ENCODE measurements at places on chromosomes 2 and 18. TPM values are rescaled to one million over a fixed set of nuclear protein-coding genes. Genes with fewer than 3 reads are reported as not detected.
A peak's percentile ranks its signal among the peaks of the same experiment; 100 is the strongest.

DNA sequence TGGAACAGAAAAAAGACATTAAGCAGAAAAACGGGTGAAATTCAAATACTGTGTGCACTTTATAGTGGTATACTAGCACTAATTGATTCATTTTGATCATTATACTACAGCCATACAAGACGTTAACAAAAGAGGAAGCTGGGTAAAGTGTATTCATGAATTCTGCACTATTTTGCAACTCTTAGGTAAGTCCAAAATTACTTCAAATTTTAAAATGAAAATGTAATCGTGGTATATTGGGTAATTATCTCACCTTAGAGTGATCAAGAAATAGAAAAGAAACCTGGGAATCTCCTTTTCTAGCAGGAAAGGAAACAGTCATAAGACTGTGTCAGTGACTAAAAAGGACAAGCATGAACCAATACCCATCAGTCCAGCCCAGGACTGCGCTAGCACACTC is 5.4 kb downstream of the TGFBRAP1 start:
- H3K4me1 ChIP-seq: no peaks in the 10 kb centered on the region
- no peak for DNase-seq
- H3K36me3 ChIP-seq: no peaks in the 10 kb centered on the region
- H3K4me3 ChIP-seq: no peak overlapping the region
- H3K27me3 ChIP-seq: no peaks in the 10 kb centered on the region

DNA sequence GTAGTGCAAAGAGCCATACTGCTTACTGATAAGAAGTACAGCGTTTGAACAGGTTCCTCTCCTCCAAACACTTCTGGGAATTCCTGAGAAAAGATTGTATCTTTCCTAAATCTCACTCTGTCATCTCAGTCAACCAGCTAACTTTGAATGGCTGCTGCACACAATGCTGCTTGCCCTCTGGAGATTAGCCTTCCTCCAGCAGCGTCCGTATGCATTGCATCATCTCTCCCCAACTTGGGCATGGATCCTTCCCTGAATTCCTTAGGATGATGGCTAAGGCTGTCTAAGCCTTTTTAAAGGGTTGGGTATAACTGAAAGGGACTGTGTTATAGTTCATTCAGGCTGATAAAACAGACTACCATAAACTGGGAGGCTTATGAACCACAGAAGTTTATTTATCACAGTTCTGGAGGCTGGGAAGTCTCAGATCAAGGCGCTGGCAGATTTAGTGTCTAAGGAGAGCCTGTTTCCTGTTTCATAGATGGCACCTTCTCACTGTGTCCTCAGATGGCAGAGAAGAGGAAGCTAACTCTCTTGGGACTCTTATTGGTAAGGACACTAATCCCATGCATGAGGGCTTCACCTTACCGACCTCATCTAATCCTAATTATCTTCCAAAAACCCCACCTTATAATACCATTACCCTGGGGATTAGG is 105.3 kb downstream of the PAX3 start:
- H3K36me3 ChIP-seq: no peaks in the 10 kb centered on the region
- no peak overlapping the region for H3K4me3 ChIP-seq
- no peaks in the 10 kb centered on the region for H3K27me3 ChIP-seq
- H3K4me1 ChIP-seq: no peaks in the 10 kb centered on the region

- H3K4me3 ChIP-seq: no peak overlapping the region
- no peaks in the 10 kb centered on the region for H3K4me1 ChIP-seq
- no peak for DNase-seq
- no peak overlapping the region for H3K27ac ChIP-seq
These were observed 61.6 kb upstream of the ATP8B1 start for GRCh38 chr18:57864615-57865121.

DNA sequence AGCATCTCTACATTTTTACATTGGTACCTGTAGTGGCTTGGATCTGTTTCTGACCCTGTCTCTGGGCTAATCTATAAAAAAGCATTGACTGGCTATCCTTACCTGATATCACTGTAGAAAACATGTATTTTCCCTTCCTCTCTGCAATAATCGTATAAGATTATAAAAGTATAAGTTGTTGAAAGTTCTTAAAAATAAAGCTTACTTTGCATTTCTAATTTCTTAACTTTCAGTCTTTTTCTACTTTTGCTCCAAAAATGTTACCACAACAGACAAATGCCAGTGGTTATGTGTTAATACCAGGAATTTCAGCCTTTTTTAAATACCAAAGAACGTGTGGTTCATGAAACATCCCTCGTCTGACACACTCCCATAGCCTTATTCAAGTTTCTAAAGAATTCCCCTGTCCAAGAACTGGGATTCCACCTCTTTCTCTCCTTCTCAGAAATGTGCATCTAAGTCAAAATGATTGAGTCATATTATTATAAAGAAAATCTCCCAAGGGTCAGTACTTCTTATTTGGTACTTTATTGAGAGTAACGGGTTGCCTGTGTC is 28.5 kb upstream of the ACKR3 start:
- H3K4me3 ChIP-seq: no peak overlapping the region
- no peak for DNase-seq
- H3K27ac ChIP-seq: no peak overlapping the region

DNA sequence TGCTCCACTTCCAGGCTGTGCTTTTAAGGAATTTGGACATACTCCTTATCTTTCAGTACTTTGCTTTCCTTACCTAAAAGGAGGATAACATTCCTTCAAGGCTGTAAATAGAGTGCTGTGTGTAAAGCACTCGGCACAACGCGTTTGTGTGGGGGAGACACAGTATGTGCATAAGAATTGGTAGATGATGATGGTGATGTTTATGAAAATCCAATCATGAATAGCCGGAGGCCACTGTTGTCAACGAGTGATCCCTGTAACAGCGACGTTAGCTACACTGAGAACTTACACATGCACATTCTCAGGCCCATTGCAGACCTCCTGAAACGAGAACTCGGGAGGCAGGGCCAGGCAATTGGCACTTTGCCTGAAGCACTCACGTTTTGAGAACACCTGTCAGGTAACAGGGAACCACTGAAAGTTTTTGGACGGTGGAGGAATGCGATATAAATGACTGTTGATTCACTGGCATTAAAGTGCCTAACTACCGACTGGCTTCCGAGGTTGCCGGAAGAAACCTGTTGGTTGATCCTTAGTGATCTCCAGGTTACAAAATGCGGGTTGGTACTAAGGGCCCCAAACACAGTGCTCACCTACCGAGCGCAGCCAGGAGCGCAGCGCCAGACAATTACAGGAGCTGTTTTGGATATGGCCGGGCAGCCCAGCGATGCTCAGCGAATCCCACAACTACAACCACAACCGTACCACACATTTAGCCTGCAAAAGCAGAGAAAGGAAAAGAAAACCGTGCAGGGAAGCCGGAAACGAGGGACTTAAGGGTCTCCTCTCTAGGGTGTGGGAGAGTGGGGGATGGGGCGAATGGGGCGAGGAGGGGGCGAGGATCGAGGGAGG is 1.0 kb upstream of the MAP4K4 start:
- H3K36me3 ChIP-seq: no peaks in the 10 kb centered on the region
- no peak for DNase-seq
- no peaks in the 10 kb centered on the region for H3K4me1 ChIP-seq
- H3K4me3 ChIP-seq: peak overlapping the region; percentile 81
- H3K27me3 ChIP-seq: no peaks in the 10 kb centered on the region
- peak overlapping the region; percentile 89 for H3K27ac ChIP-seq

- no peak overlapping the region for H3K4me3 ChIP-seq
- H3K4me1 ChIP-seq: no peaks in the 10 kb centered on the region
- no peaks in the 10 kb centered on the region for H3K36me3 ChIP-seq
- no peak overlapping the region for H3K27ac ChIP-seq
- DNase-seq: no peak
These were observed 324.3 kb upstream of the MEIS1 start for GRCh38 chr2:66110608-66111007.

DNA sequence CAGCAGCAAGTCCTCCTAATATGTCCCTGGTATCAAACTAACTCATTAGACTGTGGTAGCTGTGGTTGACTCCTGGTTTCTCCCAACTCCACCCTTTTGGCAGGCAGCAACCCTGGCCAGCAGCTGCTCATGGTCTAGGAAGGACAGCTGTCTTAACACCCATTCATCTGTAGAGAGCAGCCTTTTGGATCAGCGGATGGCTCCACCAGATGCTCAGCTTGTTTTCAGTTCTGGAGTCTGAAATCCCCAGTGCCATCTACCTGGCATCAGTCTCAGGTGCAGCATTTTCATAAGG is 100.5 kb downstream of the SPOPL start:
- no peak overlapping the region for H3K27ac ChIP-seq
- no peak overlapping the region for H3K4me3 ChIP-seq
- no peaks in the 10 kb centered on the region for H3K36me3 ChIP-seq
- H3K27me3 ChIP-seq: no peaks in the 10 kb centered on the region
- no peaks in the 10 kb centered on the region for H3K4me1 ChIP-seq
- no peak for DNase-seq

DNA sequence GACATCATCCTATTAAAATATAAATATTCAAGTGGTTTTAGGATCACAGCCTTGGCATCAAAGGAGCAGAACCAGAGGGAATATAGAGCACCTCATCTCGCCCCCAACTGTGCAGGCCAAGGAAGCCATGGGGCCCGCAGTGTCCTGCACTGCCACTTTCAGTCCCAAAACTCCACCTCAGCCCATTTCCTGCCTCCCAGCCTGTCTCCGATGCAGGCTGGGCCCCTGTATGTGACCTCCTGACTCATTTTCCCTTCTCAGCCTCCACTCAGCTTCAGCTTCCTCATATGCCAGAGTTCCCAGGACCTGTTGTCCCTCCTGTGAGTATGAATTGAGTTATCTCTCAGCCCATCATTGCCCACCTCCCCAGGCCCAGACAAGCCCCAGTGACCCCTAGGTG is 72.9 kb upstream of the GLI2 start:
- no peak for DNase-seq
- no peaks in the 10 kb centered on the region for H3K27me3 ChIP-seq
- H3K4me3 ChIP-seq: no peak overlapping the region
- peaks cover 5% of the 10 kb centered on the region for H3K4me1 ChIP-seq
- no peak overlapping the region for H3K27ac ChIP-seq
- H3K36me3 ChIP-seq: no peaks in the 10 kb centered on the region

DNA sequence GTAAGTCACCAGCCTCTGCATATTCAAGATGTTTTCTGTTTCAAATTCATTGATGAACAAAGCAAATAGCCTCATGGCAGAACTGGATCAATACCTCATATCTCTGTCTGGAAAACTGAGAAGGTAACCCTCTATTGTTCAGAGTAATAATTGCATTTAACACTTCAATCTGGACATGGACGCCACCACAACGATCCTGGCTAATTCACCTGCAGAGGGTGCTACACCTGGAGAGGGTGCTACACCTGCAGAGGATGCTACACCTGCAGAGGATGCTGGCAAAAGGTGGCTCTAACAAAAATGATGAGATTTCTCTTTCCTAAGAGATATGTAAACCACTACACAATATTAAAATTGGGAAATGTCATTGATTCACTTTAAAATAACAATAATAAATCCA is 183.1 kb upstream of the HNRNPA3 start:
- H3K27ac ChIP-seq: no peak overlapping the region
- H3K4me3 ChIP-seq: no peak overlapping the region
- DNase-seq: no peak
- no peaks in the 10 kb centered on the region for H3K27me3 ChIP-seq

- no peaks in the 10 kb centered on the region for H3K36me3 ChIP-seq
- no peak for DNase-seq
- no peak overlapping the region for H3K27ac ChIP-seq
- H3K4me1 ChIP-seq: no peaks in the 10 kb centered on the region
These were observed 656.6 kb downstream of the GALR1 start for GRCh38 chr18:77906103-77906892.

DNA sequence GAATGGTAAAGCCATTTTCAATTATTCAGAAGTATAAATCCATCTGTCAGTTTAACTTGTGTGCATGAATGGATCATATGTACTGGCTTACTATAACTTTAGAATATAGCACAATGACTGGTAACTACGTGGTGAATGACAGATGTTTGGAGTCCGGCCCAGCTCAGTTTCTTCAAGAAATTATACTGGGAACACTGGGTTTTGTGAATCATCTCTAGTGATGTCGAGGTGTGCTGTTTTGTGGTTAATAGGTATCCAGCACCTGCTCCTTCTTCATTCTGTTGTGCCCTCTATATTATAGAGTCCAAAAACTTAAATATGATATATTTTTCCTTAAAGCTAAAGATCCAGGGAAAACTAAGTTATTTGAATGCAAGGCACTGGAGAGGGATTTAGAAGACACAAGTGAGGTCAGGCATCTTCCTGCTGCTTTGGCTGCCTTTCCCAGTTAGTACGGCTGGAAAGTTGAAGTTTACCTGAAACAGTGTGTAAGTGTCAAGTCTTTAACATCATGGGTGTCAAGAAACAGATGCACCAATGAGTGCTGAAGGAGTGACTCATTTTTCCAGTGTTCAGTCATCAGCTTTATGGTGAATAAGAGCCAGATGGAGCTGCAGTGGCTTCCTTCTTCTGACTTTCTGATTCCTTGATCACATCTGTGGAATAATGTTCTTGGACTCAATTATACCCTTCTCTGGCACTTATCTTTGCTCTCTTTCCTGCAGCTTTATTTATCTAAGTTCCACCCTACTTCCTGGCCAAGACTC is 1079.5 kb upstream of the CELF4 start:
- H3K27me3 ChIP-seq: no peaks in the 10 kb centered on the region
- H3K4me3 ChIP-seq: no peak overlapping the region
- no peak for DNase-seq

DNA sequence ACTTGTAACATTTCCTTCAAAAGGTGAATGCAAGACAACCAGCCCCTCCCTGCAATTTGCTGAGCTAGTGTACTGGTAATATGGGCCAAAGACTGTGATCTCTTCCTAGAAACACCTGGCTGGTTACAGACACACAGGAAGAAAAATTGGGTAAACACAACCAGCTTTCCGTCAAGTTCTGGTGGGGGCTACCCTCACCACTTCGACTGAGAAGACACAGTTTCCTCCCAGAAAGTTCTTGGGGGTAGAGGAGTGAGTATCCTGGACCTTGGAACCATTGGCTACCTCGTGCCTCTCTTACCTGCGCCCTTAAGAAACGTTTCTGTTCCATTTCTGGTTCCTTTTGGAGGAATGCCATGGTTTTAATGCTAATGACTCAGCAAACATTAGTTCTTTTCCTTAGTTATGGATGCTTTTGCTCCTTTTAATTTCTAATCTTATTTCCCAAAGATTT is 120.9 kb upstream of the DLX2 start:
- no peaks in the 10 kb centered on the region for H3K36me3 ChIP-seq
- DNase-seq: no peak
- no peak overlapping the region for H3K27ac ChIP-seq
- H3K4me1 ChIP-seq: no peaks in the 10 kb centered on the region
- no peak overlapping the region for H3K4me3 ChIP-seq
- H3K27me3 ChIP-seq: no peaks in the 10 kb centered on the region

- H3K4me3 ChIP-seq: no peak overlapping the region
- no peaks in the 10 kb centered on the region for H3K36me3 ChIP-seq
- H3K4me1 ChIP-seq: no peaks in the 10 kb centered on the region
- no peak overlapping the region for H3K27ac ChIP-seq
These were observed 529.1 kb upstream of the CDH7 start for GRCh38 chr18:65221736-65222135.

The UCN gene
- total RNA-seq: 8.8 TPM

The CHMP1B gene
- total RNA-seq: 63.4 TPM

The CRYBA2 gene
- not detected for total RNA-seq

The INHBB gene
- total RNA-seq: 35.0 TPM

The ZBTB7C gene
- total RNA-seq: 26.5 TPM

The ANKRD30BL gene
- not detected for total RNA-seq

The IL1RL1 gene
- total RNA-seq: 12.1 TPM

The GPR17 gene
- not detected for total RNA-seq

The FEV gene
- not detected for total RNA-seq

The FAM110C gene
- total RNA-seq: 30.7 TPM

The IL1R1 gene
- total RNA-seq: 206 TPM

The GRHL1 gene
- total RNA-seq: 86.3 TPM
